ENCODE measurements at places on chromosomes 7 and 10.

GRCh38 chr7:106717955-106718871 is 57.3 kb upstream of the CCDC71L start:
- peak; percentile 86 for DNase-seq

DNA sequence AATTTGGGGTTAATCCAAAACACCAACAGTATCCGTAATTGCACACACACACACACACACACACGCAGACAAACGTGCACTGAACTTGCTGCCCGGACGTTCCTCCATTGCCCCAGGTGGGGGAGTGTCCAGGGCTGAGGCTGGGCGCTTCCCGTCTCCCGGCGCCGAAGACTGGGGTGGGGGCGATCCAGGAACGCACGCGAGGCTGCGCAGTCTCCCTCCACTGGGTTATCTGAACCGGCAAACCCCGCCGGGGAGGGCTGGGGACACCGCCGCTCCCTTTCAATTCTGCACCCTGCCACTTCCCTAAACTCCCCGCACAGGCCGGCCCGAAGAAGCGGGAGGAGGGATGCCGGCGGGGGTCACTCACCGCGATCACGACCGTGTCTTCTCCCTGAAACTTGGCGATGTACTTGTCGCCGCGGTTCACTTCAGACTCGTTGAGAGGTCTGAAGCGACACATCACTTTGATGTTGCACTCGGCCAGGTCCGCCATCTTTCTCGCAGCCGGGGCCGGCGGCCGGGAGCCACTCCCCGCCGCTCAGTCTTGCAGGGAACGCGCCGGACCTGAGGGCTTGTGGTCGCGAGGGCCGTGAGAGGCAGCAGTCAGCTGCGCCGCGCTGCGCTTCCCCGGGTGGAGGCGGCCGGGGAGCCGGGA is 618 bp downstream of the KIF5B start:
- no peak for DNase-seq

- DNase-seq: no peak
Observed at GRCh38 chr7:134827889-134828288, 48.5 kb downstream of the CALD1 start.

GRCh38 chr10:106515206-106515790 is 649.2 kb downstream of the SORCS1 start:
- DNase-seq: no peak

DNA sequence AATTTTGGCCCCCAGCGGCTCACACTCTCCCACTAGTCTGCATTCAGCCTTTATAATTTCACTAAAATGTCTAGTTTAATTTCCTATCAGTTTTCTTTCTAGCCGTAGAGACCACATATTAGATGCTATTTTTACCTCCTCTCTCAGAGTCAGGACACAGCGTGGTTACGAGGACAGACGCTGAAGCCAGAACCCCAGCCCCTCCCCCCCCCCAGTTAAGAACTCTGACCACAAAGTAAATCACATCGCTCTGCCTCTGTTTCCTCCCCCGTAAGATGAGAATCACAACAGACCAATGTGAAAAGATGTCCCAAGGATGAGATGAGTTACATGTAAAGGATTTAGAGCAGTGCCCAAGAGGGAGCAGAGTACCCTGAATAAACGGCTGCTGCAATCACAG is 11.1 kb upstream of the TARP start:
- DNase-seq: no peak

GRCh38 chr7:2163600-2164555 is 68.9 kb downstream of the MAD1L1 start:
- DNase-seq: no peak

DNA sequence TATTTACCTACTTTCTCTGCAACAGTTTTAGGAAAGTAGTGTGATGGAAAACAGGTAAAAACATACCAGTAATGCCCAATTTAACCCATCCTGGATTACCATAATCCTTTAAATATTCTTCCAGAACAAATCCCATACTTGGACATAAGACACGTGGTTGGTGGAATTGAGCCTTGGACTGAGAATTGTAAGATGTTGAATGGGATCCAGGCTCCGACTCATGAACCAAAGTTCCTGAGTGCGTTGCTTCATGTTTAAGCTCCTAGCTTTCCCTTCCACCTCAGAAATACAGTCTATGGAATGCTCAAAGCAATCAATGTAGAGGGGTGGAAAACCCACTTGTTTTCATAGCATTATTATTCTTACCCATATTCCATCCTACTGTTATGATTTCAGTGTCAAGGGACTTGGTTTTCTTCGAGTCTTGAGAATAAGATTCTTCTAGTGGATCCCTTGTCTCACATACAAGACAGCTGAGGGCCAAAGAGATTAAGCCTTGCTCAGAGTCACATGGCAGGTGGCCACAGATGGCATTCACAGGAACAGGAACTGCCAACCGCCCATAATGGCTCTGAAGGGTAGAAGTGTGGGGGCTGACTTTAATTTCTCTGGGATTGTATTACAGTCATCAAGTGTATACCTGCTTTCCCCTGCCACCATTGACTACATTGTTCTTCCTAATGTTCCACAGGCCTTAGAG is 171.2 kb downstream of the GFRA1 start:
- no peak for DNase-seq

- DNase-seq: no peak
Observed at GRCh38 chr10:5559642-5560141, 34.9 kb downstream of the CALML3 start.

DNA sequence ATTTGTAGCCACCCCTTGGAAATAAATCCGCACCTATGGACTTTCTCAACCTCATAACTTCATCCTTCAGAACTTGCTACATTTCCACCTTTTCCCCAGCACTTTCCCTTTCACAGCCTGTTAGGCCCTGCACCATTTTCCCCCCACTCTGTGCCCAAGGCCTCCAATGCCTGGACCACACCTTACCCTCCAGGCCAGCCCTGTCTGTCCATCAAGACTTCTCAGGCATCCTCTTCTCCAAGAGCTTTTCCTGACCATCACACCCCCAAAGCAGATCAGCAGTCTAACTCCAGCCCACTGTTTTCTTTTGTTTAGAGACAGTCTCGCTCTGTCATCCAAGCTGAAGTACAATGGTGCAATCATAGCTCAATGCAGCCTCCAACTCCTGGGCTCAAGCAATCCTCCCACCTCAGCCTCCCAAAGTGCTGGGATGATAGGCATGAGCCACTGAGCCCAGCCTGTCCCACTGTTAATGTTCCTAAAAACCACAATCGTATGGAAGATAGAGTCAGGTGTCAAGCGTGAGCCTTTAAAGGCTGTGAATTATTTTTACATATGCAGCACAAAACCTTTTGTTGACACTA is 116.8 kb downstream of the PARD3 start:
- DNase-seq: no peak

- no peak for DNase-seq
Observed at GRCh38 chr10:94364482-94364881, 1.7 kb upstream of the NOC3L start.

DNA sequence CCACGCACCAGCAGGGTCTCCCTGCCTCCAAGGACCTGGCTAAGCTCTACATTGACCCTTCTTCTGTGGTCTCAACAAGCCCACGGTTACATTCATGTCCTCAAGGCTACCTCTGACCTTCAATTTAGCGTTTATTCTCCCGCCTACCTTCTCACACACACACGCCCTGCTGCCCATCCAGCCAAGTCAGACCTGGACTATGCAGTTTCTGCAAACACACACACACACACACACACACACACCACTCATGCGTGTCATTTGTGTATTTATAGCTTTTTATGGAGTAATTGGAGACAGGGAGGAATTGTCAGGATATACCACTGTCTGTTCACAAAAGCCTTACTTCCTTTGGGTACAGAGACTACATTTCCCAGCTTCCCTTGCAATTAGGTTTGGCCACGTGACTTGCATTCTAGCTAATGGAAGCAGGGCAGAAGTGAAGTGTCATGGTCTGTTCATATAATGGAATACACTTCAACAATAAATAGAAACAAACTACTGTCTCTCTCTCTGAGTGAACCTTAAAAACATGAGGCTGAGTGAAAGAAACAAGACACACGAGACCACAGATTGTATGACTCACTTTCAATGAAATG is 53.8 kb upstream of the CPXM2 start:
- DNase-seq: no peak

- no peak for DNase-seq
Observed at GRCh38 chr7:150379441-150380379, 580 bp downstream of the ZNF775 start.

DNA sequence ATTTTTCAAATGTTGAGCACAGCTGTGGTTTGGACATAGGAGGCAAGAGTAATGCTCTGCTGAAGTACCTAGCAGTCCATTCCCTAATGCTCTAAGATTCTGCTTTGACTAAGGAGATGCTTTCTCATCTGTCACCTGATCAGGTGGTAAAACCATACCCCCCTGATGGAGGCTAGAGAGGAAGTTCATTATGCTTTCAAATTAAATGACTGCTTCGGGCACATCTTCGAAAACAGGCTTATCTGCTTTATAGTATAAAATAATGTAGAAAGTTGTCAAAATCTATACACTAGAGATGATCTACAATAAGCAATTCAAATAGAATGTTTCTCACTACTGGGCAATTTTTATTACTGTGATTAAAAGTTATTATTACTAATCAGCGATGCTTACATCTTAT is at the start of gene GNAT3:
GNAT3 (minus strand) TSS at position 101 of the 400 bp plus-strand sequence. CDS start 138 bp downstream, outside the sequence.
- no peak for DNase-seq

GRCh38 chr7:32618470-32618869 is 123.2 kb downstream of the AVL9 start:
- no peak for DNase-seq

- no peak for DNase-seq
Observed at GRCh38 chr7:55020466-55020871, 1.7 kb downstream of the EGFR start.

- DNase-seq: no peak
Observed at GRCh38 chr10:3408603-3409365, 236.2 kb upstream of the PITRM1 start.

- no peak for DNase-seq
Observed at GRCh38 chr10:49070701-49071100, 44.6 kb downstream of the VSTM4 start.

GRCh38 chr10:70212879-70213278 is 20.4 kb downstream of the PPA1 start:
- DNase-seq: no peak

GRCh38 chr7:48182718-48183369 is 11.6 kb downstream of the ABCA13 start:
- peak; percentile 38 for DNase-seq

DNA sequence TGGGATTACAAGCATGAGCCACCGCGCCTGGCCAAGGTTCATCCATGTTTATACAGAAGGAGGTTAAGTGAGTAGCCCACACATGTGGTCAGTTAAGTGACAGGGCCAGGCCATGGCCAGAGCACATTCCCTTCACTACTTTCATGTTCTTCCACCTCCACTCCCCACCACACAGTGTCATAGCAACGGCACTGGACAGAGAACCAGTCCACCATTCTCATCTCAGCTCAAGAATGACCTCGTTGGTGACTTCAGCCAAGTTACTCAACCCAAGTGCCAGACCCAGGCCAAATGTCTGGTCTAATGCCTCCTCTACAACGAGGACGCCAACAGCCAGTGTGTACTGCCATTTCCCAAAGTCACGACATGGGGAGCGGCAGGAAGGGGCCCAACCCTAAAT is 62.4 kb downstream of the INHBA start:
- no peak for DNase-seq

GRCh38 chr10:24041034-24041433 is 167.9 kb upstream of the KIAA1217 start:
- DNase-seq: no peak

DNA sequence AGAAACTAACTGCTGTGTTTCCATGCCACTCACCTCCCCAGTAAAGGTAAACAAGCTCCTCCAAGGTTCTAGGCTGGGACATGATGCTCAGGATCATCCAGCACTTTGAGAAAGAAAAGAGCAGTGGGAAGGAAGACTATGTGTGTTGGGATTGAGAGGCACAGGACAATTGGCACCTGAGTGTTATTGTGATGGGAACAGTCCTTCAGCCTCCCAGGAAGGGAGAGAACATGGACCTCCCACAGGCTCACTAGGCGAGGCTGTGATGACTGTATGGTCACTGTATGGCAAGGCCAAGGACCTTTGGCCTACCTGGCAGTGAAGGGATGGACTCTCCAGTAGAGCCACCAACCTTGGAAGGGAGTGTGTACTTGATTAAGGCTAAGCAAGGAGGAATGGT is 123.2 kb upstream of the UNC5B start:
- no peak for DNase-seq

DNA sequence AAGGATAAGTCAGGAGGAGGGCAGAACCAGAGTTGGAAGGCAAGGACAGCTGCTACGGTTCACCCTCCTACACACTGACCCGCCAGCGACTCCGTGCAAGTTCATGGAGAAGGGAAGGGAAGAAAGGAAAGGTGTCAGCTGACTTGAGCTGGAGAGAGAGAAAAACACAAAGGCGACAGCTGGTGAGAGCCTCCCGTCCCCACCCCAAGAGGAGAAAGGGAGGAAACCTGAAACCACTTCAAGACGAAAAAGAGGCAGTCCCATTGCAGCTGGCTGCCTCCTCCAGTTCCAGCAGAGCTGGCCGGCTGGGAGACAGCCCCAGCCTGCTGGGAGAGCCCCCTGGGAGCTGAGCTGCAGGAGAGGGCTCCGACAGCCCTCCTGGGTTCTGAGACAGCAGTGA is 75.2 kb downstream of the PARD3 start:
- DNase-seq: no peak

DNA sequence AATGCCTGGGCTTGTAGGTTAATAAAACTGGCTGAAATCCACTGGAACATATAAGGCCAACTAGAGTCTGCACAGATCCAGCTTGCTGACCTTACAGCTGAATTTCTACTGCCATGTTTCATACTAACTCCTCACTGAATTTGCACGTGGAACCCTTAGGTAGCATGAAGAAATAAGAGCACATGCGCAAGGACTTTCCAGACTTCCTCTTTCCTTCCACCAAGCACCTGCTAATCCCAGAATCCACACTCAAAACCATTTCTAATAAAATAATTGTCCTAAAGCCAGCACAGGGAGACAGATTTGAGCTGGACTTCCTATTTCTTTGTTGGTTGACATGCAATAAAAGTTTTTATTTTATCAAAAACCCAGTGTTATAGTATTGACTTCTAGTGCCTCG is 46.8 kb downstream of the NPVF start:
- no peak for DNase-seq

DNA sequence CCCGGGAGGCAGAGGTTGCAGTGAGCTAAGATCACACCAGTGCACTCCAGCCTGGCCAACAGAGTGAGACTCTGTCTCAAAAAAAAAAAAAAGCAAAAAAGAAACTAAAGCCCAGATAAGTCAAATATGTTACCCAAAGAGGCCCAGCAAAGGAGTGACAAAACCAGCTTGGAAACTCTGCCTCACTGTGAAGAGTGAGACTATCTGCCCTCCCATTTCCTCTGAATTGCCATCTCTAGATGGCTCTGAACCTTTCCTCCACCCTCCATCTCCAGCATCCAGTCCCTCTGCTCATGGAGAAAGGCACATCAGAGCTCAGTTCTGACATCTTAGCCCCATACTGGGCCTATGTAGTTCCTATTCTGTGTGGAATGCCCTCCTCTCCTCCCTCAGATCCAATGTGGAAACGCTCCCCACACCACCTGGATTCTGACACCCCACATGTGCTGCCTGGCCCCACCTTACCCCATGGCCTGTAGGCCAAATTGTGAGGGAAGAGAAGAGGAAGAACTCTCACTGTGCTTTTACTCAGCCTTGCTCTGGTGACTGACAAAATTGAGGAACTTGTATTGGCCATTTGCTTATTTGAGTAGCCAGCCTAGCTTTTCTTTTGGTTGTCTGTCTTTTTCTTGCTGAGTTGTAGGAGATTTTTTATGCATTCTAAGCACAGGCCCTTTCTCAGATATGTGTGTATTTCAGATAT is 18.0 kb upstream of the NUDCD3 start:
- DNase-seq: no peak

All from HS-27A (cell line).